ENCODE measurements at places on chromosomes 7 and 10.

DNA sequence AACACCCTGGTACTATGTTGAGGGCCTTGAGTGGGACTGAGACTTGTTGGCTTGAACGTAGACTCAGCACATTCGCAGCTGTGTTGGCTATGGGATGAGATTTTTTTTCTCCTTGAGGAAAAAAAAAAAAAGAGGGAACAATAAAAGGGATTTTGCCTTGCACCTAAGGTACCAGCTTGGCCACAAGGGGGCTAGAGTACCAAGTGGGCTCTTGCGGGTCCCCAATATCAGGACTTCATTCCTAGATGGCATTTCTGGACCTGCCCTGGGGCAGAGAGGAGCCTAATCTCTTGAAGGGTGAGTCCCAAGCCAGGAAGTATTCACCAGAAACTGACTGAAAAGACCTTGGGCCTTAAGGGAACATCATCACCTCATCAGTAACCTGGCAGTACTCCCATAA lies 1083.6 kb upstream of the PHF14 start:
- no peak for DNase-seq

DNA sequence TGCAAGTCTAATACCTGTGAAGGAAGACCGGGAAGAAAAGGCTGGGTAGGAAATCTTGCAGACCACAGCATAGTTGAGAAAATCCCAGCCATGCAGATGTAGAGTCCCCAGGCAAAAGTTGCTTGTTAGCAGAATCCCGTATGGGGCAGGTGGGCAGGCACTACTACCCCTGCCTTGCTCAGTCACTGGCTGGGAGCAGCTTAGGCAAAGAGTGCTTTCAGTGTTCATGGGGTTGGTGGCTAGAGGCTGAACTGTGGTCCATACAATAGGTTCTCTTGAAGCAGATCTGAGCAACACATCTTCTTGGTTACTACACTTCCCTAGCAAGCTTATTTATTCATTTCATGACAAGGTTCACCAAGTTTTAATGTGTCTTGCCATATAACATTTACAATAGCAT lies 92.6 kb downstream of the AHCYL2 start:
- no peak for DNase-seq

DNA sequence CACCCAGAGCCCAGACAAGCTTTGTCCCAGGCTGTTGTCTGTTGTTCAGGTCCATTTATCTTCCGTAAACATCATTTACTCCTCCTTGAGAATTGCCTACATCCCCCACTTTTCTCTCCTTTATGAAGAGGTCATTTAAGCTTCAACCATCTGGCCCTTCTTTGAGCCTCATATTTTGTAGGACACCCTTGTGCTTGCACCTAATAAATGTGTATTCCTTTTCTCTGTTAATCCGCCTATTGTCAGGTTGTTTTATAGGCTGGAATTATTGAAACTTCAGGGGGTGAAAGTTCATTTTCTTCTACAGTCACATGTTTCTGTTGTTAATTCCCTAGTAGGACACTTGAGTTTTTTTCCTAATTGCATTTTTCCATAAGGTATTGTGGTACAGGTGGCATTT lies 19.6 kb upstream of the CTTNBP2 start:
- DNase-seq: no peak

- no peak for DNase-seq
These were observed 116.4 kb upstream of the NOBOX start for GRCh38 chr7:144519925-144520324.

DNA sequence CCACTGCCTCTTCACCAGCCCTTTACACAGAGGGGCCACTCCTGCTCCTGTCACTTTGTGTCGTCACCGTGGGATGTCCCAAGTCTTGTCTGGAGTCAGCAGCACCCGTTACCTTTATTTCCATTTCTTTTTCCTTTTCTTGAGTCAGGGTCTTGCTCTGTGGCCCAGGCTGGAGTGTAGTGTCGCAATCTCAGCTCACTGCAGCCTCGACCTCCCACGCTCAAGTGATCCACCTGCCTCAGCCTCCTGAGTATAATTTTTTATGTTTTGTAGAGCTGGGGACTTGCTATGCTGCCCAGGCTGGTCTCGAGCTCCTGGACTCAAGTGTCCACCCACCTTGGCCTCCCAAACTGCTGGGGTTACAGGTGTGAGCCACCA lies 28.6 kb upstream of the ADGRA1 start:
- no peak for DNase-seq

DNA sequence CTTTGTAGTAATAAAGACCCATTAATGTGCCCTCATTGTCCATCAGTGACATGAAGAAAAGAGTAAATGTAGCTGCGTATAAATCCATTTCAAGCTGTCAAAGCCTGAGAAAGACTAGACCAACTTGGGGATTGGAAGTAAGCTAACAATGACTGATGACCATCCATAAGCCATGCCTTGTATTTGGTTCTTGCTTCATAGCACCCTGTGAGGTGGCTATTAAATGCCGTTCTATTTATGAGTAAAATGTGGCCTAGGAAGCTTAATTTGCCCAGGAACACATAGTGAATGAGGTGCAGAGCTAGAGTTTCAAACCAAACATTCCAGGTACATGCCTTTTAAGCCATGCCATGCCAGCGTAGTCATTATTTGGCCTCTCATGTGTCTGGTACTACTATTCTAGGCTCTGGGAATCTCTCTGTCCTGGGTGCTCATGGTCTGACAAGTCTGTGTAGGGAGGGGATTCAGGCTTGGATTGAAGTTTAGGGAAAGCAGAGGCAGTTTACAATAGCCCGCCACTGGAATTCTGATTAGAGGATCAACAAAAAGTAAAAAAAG lies 92.1 kb downstream of the ZNF277 start:
- no peak for DNase-seq

GRCh38 chr7:156618078-156618779 lies 22.3 kb upstream of the RNF32 start:
- DNase-seq: no peak

DNA sequence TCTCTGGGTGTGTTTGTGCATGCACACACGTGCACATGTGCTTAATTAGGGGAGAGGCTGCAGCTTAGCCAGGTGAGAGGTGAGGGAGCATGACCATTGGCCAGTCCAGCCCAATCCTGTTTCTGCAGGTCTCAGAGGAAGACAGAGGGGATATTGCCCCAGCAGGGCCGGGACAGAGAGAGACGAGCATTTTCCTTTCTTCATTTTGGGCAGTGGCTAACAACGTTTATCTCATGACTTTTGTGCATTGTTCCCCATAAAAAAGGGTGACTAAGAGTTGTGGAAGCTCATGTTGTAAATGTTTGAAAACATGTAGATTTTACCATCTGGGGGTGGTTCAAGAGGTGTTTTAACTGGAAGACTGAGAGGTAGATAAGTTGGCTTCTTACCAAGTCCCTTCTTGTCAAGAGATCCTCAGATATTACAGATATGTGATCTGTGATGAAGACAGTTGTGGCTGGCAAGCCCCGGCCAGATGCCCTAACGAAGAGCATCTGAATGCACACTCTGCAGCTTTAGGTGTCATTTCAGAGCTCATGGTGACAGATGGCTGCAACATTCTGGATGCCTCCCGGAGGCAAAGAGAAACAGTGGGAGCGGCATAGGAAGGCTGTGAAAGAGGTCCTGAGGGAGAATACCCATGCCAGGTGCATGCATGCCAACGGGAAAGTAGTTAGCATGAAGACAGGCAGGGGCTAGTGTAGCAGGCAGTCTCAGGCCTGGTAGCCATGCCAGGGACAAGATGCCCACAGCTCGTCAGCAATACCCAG lies 16.7 kb upstream of the DMBT1 start:
- no peak for DNase-seq
